ENCODE measurements at places on chromosomes 12 and 14. TPM values are rescaled to one million over a fixed set of nuclear protein-coding genes. Genes with fewer than 3 reads are reported as not detected.

PSEN1 gene
- total RNA-seq: 39.5 TPM

GRCh38 chr14:53127832-53128231, 25.3 kb downstream of the DDHD1 start:
- DNase-seq: no peak
- peaks cover 20% of the 10 kb centered on the region for H3K4me1 ChIP-seq
- peak overlapping the region; percentile 52 for H3K4me3 ChIP-seq
- peak overlapping the region; percentile 33 for H3K27ac ChIP-seq
- H3K36me3 ChIP-seq: no peaks in the 10 kb centered on the region

- H3K4me3 ChIP-seq: no peak overlapping the region
- no peak for DNase-seq
- no peak overlapping the region for H3K27ac ChIP-seq
- no peaks in the 10 kb centered on the region for H3K4me1 ChIP-seq
- no peaks in the 10 kb centered on the region for H3K36me3 ChIP-seq
Observed at GRCh38 chr12:41981758-41982157, 162.9 kb downstream of the GXYLT1 start.

PMEL gene
- 0.40 TPM for total RNA-seq

ACOT6 gene
- total RNA-seq: not detected

GRCh38 chr12:75943730-75944096, 87.9 kb downstream of the PHLDA1 start:
- peaks cover 4% of the 10 kb centered on the region for H3K36me3 ChIP-seq
- no peaks in the 10 kb centered on the region for H3K27me3 ChIP-seq
- peak overlapping the region; percentile 98 for H3K27ac ChIP-seq
- H3K4me1 ChIP-seq: peaks cover 21% of the 10 kb centered on the region
- DNase-seq: no peak

- no peak overlapping the region for H3K27ac ChIP-seq
- no peak for DNase-seq
- no peaks in the 10 kb centered on the region for H3K36me3 ChIP-seq
- H3K4me3 ChIP-seq: no peak overlapping the region
Observed at GRCh38 chr12:104909761-104910160, 48.3 kb downstream of the SLC41A2 start.
